NCI-H526 (cell line): ENCODE measurements at places on chromosomes 6 and 20.

DNA sequence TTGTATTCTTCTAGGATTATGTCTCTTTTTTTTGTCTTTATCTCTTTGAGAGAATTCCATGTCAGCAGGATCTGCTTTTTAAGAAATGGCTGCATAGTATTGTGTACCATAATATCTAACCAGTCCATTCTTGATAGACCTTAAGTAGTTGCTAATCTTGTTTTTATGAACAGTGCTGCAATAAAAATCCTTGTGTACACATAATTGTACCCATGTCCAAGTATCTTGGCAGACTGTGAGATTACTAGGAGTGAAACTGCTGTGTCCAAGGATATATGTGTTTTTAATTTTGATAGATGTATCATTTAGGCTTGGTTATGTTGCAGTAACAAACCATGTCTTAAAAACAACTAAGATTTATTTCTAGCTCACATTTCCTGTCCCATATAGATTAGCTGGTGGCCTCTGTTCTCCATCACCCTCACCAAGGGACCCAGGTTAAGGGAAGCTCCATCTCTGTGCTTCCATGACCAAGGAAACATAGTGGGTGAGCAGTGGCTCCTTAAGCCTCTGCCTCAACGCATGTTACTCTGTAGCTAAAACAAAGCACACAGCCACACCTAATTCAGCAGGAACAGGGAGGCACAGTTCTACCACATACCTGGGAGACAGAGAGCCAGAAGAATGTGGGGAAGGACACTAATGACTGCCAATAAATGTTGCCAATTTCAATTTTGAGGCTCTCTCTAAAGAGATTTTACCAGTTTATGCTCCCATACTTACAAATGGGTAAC is 12.1 kb upstream of the SUMO4 start:
- DNase-seq = no peak

- peak; percentile 30 for DNase-seq
Observed at GRCh38 chr6:42984924-42985475, 630 bp downstream of the PPP2R5D start.

DNA sequence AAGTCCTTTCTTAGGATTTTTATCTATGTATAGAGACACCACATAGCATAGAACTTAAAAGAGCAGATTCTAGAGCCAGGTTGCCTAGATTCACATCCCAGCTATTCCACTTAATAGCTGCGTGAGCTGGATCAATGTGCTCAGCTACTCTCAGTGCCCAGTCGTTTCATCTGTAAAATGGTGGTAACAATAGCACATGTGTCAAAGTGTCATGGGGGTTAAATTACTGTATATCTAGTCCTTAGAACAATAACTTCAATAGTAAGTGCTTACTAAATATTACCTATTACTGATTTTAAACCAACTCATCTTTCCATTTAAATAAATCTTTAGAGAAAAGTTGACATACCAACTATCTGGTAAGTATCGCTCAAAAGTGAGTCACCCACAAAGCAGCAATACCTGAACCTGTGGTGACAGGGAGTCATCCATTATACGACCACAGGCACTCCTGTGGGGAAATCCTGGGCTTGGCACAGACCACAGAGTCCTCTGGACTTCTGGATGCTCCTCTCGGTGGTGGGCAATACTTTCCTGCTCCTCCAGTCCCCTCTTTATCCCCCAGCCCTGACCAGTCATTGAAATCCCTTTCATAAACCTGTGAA is 154.8 kb downstream of the PDSS2 start:
- no peak for DNase-seq

DNA sequence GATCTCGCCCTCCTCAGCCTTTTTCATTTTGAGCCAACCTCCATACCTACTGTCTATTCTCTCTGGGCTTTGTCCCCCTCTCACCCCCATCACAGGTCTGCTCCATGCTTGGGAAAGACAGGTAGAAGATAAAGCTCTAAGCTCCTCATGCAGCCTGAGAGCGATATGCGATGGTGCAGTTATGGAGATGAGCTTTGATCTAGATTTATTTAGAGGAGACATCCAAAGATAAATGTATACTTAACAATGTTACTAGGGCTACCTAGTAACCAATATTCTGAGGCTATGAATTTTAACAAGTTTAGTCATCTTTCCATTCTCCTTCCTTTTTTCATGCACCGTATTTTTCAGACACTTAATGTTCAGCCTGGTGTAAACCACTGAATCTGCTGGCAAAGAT is 95.3 kb downstream of the TRDN start:
- no peak for DNase-seq

DNA sequence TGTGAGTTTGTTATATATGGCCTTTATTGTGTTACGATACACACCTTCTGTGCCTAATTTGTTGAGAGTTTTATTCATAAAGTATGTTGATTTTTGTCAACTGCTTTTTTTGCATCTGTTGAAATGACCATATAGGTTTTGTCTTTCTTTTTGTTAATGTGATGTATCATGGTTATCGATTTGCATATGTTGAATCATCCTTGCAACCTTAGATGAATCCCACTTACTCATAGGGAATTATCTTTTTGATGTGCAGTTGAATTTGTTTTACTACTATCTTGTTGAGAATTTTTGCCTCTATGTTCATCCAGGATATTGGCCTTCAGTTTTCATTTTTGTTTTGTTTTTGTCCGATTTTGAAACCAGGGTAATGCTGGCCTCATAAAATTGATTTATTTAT is 45.7 kb upstream of the TPD52L1 start:
- no peak for DNase-seq

- no peak for DNase-seq
Observed at GRCh38 chr6:141158740-141159139, 974.0 kb upstream of the GJE1 start.

- no peak for DNase-seq
Observed at GRCh38 chr6:166438211-166438861, 55.6 kb upstream of the MPC1 start.

DNA sequence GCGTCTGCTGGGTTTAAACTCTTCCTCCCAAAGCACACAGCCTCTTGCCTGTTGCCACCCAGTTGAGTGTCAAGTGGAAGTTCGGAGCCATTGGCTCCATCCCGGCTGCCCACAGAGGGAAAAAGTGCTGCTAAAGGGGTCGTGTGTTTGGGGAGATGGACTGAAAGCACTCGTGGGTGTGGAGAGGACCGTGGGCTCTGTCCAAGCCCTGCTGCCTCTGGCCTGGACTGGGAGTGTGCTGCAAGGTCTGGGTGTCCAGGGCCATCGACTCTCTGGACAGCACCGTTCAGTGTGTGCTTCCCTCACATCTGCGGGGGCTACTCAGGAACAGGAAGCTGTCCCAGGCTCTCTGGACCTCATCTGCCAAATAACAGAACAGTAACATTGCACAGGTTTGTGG is 269.3 kb downstream of the DLL1 start:
- DNase-seq = no peak

DNA sequence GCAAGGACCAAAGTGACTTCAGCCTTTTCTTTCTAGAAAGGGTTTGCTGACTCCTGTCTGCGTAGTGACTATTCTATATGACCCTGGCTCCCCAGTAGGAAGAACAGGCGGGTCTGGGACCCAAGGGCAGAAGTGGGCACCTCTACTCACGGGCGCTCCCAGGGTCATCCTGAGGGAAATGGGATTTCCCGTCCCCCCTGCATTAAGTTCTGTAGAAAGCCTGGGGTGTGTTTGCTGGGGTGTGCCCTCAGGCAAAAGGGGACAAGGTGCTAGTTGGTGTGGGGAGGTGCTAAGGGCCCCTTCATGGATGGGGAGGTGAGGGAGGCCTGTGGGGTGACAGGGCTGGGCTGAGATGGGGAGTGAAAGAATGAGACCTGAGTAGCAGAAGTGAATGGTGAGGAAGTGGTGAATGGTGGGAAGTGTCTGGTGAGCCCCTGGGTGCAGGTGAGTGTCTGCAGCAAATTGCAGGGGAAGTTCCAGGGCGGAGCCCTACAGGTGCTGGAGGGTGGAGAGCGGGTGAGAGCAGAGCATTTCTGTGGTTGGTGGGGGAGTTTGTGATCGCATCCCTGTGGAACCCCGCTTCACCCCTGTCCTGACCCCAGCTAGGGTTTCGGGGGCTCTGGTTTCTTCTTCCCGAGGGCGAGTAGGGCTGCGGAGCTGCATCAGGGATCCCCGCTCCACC is 21.1 kb downstream of the RAET1L start:
- DNase-seq = no peak

DNA sequence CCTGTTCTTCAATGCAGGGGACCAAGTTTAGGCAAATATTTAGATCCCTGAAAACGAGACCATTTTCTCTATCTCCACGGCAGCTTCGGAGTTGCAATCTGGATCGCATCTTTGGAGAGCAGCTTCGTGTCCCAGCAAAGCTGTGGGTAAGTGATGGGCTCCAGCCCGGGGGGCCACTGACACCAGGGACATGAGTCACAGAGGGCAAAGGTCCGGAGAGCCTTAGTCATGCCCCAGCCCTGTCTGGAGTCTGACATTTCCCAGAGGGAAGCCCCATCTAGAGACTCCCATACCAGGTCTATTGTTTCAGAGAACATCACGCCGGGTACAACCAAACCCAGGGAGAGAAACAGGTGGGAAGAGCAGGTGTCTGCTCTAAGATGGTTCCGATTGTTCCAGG is 95.9 kb downstream of the NFATC2 start:
- DNase-seq = no peak

GRCh38 chr20:54368570-54368969 is 106.8 kb upstream of the DOK5 start:
- DNase-seq = no peak

- no peak for DNase-seq
Observed at GRCh38 chr6:101108286-101108685, 227.2 kb upstream of the ASCC3 start.

DNA sequence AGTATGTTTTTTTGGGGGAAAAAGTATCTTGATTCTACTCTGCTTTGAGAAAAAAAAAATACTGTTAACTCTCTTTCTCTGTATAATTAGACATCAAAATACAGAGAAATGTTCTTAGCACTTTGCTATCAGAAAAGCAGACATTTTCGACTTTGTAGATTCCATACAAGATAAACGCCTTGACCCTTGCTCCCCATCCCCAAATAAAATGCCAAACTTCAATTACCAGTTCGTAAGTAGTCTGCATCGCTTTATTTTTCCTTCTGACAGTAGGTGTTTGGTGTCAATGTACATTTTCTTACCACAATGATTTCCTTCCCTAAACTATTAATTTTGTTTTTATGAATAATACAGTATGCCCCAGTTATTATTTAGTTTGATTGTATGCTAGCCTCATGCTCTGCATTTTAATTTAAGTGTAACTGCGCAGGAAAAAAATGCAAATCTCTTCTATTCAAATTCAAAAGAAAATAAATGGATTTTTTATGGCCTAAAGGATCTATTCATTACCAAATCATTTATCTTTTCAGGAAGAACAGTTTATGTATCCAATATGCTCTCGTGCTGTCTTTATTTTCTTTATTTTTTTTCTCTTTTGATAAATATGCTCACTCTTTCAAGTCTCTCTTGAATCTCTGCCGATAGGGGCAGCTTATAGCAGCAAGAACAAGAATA is 84.8 kb upstream of the ZNF217 start:
- peak; percentile 72 for DNase-seq

DNA sequence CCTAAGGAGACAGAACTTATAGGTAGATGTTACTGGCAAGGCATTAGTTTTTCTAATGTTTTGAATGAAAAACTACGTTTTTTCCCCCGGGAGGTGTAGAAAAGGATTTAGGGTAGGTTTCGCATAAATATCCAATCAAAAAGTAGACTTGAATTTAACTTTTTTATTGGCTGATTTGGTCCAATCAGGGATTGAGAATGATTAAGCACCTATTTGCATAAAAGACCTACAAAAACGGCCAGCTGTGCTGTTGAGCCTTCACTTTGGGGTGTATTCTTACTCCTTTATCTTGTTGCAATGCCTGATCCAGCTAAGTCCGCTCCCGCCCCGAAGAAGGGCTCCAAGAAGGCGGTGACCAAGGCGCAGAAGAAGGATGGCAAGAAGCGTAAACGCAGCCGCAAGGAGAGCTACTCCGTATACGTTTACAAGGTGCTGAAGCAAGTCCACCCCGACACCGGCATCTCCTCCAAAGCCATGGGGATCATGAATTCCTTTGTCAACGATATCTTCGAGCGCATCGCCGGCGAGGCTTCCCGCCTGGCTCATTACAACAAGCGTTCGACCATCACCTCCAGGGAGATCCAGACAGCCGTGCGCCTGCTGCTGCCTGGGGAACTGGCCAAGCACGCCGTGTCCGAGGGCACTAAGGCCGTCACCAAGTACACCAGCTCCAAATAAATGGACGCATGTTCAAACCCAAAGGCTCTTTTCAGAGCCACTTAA is 113.5 kb upstream of the BTN3A2 start:
- DNase-seq = peak; percentile 90
